ENCODE measurements at places on chromosomes 1 and 21. TPM values are rescaled to one million over a fixed set of nuclear protein-coding genes. Genes with fewer than 3 reads are reported as not detected.
A peak's percentile ranks its signal among the peaks of the same experiment; 100 is the strongest.

The DTL gene
- total RNA-seq = 23.6 TPM

The KPRP gene
- not detected for total RNA-seq

The UQCRHL gene
- 1.8 TPM for total RNA-seq

The DCDC2B gene
- not detected for total RNA-seq

The FCGR1A gene
- total RNA-seq = not detected

DNA sequence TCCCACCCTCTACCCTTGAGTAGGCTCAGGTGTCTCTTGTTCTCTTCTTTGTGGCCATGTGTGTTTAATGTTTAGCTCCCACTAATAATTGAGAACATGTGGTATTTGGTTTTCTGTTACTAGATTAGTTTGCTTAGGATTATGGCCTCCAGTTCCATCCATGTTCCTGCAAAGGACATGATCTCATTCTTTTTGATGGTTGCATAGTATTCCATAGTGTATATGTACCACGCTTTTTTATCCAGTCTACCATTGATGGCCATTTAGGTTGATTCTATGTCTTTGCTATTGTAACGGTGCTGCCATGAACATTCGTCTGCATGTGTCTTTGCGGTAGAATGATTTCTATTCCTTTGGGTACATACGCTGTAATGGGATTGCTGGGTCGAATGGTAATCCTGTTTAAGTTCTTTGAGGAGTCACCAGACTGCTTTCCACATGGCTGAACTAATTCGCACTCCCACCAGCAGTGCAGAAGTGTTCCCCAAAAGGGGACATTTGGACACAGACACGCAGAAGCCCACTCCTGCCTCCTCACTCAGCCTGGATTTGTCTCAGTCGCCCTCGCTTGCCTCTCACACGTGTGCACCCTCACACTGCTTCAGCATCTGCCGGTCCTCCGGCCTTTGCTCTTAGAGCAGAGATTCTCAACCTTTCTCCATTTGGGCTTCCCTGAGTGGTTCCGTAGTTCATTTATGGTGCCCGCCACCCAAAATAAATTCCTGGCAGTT lies 3.7 kb downstream of the MX2 start:
- no peaks in the 10 kb centered on the region for H3K27me3 ChIP-seq
- peaks cover 37% of the 10 kb centered on the region for H3K4me1 ChIP-seq
- H3K36me3 ChIP-seq = no peaks in the 10 kb centered on the region
- no peak overlapping the region for H3K4me3 ChIP-seq

- no peaks in the 10 kb centered on the region for H3K36me3 ChIP-seq
- H3K4me3 ChIP-seq = no peak overlapping the region
- no peak for DNase-seq
- H3K27ac ChIP-seq = no peak overlapping the region
Measured at GRCh38 chr1:12553963-12554362, 64.0 kb downstream of the DHRS3 start.

- H3K4me1 ChIP-seq = no peaks in the 10 kb centered on the region
- H3K36me3 ChIP-seq = no peaks in the 10 kb centered on the region
- no peak overlapping the region for H3K27ac ChIP-seq
- no peak overlapping the region for H3K4me3 ChIP-seq
- no peaks in the 10 kb centered on the region for H3K27me3 ChIP-seq
- no peak for DNase-seq
Measured at GRCh38 chr1:181791721-181792120, 269.8 kb downstream of the ZNF648 start.

DNA sequence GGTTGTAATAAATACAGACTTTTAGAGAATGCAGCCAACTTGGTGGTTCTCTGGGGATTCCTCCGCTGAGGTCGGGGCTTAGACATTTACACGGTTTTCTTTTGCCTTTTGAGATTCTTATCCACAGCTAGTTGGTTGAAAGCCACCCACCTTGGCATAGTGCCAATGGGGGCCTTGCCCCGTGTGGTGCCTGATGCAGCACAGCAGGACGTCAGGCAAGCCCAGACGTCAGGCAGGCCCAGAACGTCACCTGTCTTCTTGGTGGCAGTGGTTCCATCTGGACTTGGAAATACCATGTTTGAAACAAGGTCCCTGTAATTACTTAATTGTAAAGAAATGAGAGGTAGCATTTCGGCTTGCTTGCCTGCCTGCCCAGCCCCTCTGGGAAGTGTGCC lies 78.5 kb downstream of the GALNT2 start:
- 0 out of 2 replicates have a peak, but pooled peaks cover 4% of the 10 kb centered on the region for H3K4me1 ChIP-seq
- H3K27ac ChIP-seq = no peak overlapping the region
- no peak overlapping the region for H3K4me3 ChIP-seq
- H3K27me3 ChIP-seq = no peaks in the 10 kb centered on the region

- no peaks in the 10 kb centered on the region for H3K4me1 ChIP-seq
- H3K27ac ChIP-seq = no peak overlapping the region
- H3K27me3 ChIP-seq = no peaks in the 10 kb centered on the region
- DNase-seq = no peak
Measured at GRCh38 chr1:10968411-10968826, 44.0 kb upstream of the TARDBP start.

DNA sequence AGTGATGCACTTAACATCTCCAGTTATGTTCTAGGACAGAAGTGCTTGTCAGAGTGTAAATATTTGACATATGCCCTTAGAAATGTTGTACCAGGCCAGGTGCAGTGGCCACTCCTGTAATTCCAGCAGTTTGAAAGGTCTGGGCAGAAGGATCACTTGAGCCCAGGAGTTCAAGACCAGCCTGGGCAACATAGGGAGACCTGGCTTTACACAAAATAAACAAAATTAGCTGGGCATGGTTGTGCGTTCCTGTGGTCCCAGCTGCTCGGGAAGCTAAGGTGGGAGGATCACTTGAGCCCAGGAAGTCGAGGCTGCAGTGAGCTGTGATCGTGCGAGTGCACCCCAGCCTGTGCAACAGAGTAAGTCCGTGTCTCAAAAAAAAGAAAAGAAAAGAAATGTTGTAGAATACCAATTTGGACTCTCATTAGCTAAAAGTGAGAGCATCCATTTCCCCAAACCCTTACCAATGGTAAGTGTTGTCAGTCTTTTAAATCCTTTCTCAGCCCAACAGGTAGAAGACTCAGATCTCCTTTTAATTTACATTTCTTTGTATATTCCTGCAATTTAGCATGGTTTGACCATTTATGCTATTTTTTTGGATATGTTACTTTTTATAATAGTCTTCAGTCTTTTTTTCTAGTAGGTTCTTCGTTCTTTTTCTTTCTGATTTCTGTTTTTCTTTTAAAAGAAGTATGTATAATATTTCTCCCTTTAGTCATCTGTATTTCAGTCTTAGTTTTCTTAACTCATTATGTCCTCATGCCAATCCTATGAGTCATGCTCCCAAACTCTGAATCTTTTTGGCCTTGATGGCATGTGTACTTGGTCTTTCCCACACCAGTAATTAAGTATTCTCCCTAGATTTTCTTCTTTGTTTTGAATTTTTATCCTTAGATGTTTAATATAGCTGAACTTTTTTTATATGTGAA lies 74.4 kb downstream of the CAMTA1 start:
- H3K36me3 ChIP-seq = no peaks in the 10 kb centered on the region
- H3K4me1 ChIP-seq = peaks cover 7% of the 10 kb centered on the region
- H3K4me3 ChIP-seq = no peak overlapping the region
- peak overlapping the region; percentile 30 for H3K27ac ChIP-seq

GRCh38 chr1:192159781-192160180 lies 1.5 kb downstream of the RGS18 start:
- H3K4me3 ChIP-seq = no peak overlapping the region
- no peaks in the 10 kb centered on the region for H3K36me3 ChIP-seq
- no peak overlapping the region for H3K27ac ChIP-seq
- H3K4me1 ChIP-seq = no peaks in the 10 kb centered on the region
- DNase-seq = no peak
- no peaks in the 10 kb centered on the region for H3K27me3 ChIP-seq

DNA sequence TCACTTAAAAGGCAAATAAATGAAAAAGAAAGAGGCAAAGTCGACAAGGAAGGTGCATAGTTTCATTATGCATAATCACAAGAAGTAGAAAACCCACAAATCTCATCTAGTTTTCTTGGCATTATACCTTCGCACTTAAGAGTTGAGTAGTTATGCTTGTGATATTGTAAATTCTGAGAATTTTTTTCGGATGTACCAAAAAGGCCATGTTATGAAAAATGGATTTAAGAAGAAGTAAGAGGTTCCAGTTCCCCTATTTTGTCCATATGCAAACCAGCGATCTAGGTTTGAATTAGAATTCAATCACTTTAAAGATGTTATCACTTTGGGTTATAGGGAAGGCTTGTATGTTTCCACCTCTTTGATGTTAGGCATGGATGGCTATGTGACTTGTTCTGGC lies 7.9 kb upstream of the ERICH3 start:
- DNase-seq = no peak
- H3K36me3 ChIP-seq = no peaks in the 10 kb centered on the region
- no peaks in the 10 kb centered on the region for H3K27me3 ChIP-seq

GRCh38 chr1:205991237-205991636 lies 12.0 kb downstream of the RAB7B start:
- H3K27ac ChIP-seq = no peak overlapping the region
- no peak overlapping the region for H3K4me3 ChIP-seq
- H3K36me3 ChIP-seq = no peaks in the 10 kb centered on the region
- no peaks in the 10 kb centered on the region for H3K4me1 ChIP-seq

DNA sequence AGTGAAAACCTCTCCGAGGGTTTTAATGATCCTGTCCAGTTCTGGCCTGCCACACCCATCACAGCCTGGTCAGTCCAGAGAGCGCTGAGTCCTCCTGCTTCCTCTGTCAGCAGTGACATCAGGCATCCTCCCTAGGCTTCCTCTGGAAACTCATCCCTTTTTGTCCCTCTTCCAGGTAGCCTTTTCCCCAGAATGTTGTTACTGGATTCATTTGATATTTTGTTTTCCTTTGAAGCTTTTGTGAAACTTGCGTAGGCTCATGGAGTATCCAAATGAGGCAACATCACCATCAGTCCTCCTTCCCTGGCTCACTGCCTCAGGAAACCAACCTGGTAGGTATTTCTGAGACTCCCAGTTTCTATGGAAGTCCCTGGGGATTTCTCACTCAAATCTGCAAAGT lies 27.0 kb upstream of the IGSF3 start:
- H3K27me3 ChIP-seq = no peaks in the 10 kb centered on the region
- no peak overlapping the region for H3K4me3 ChIP-seq
- no peak for DNase-seq
- no peak overlapping the region for H3K27ac ChIP-seq

GRCh38 chr1:183685112-183685713 lies 32.1 kb upstream of the APOBEC4 start:
- H3K27ac ChIP-seq = no peak overlapping the region
- H3K36me3 ChIP-seq = no peaks in the 10 kb centered on the region
- H3K27me3 ChIP-seq = no peaks in the 10 kb centered on the region
- H3K4me1 ChIP-seq = peaks cover 9% of the 10 kb centered on the region

GRCh38 chr1:206738370-206739366 lies 31.9 kb upstream of the IL19 start:
- no peak overlapping the region for H3K4me3 ChIP-seq
- H3K36me3 ChIP-seq = no peaks in the 10 kb centered on the region
- DNase-seq = no peak
- no peak overlapping the region for H3K27ac ChIP-seq

DNA sequence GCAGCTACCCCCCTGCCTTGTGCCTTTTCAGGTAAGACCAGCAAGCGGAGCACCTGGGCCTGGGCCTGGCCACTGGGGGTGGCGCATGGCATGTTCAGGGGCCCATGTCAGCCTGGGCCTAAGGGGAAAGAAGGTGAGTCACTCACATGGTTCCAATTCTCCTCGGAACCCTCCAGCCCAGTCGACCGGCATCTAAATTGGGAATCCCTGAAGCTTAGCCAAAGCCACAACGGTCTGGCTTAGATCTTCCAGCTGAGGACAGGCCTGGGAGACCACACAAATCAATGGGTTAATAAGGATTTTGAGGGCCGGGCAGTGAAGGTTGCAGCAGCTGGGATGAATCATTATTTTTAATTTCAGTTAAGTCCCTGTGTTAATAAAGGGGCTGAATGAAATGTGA lies 145.1 kb upstream of the SMYD2 start:
- no peaks in the 10 kb centered on the region for H3K4me1 ChIP-seq
- no peak overlapping the region for H3K27ac ChIP-seq
- DNase-seq = no peak
- no peaks in the 10 kb centered on the region for H3K36me3 ChIP-seq
- no peaks in the 10 kb centered on the region for H3K27me3 ChIP-seq

- no peaks in the 10 kb centered on the region for H3K36me3 ChIP-seq
- H3K4me1 ChIP-seq = no peaks in the 10 kb centered on the region
- H3K4me3 ChIP-seq = no peak overlapping the region
- H3K27ac ChIP-seq = no peak overlapping the region
Measured at GRCh38 chr1:54109129-54110090, 43.4 kb downstream of the CDCP2 start.

DNA sequence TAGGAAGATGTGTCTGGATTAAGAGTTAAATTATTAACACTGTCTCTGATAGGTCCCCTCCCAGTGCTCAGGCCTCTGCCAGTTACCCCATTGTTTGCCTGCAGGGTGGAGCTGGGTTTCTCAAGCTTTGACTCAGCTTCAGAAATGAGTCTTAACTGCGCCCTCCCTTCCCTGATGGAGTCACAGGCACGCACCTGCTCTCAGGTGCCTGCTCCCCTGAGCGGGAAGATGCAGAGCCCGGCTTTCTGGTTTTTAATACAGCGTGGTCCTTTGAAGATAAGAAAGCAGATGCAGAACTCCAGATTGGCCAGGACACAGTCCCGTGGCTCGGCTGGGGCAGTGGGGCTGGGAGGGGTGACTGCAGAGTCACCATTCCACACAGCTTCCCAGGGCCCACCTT lies 3.2 kb upstream of the SPRR4 start:
- H3K27me3 ChIP-seq = peaks cover 1% of the 10 kb centered on the region
- H3K36me3 ChIP-seq = no peaks in the 10 kb centered on the region
- DNase-seq = no peak
- no peaks in the 10 kb centered on the region for H3K4me1 ChIP-seq
- H3K4me3 ChIP-seq = no peak overlapping the region

GRCh38 chr1:116943438-116943837 lies 33.7 kb downstream of the PTGFRN start:
- no peak for DNase-seq
- no peaks in the 10 kb centered on the region for H3K36me3 ChIP-seq
- no peak overlapping the region for H3K4me3 ChIP-seq
- H3K27me3 ChIP-seq = no peaks in the 10 kb centered on the region
- H3K4me1 ChIP-seq = no peaks in the 10 kb centered on the region
- no peak overlapping the region for H3K27ac ChIP-seq

- DNase-seq = peak; percentile 77
- H3K27me3 ChIP-seq = no peaks in the 10 kb centered on the region
- peak overlapping the region; percentile 97 for H3K27ac ChIP-seq
- no peak overlapping the region for H3K4me3 ChIP-seq
Measured at GRCh38 chr1:91736715-91737615, 149.0 kb downstream of the TGFBR3 start.

GRCh38 chr1:67264152-67264551 lies 43.5 kb upstream of the IL12RB2 start:
- no peaks in the 10 kb centered on the region for H3K4me1 ChIP-seq
- no peaks in the 10 kb centered on the region for H3K36me3 ChIP-seq
- H3K27me3 ChIP-seq = no peaks in the 10 kb centered on the region

DNA sequence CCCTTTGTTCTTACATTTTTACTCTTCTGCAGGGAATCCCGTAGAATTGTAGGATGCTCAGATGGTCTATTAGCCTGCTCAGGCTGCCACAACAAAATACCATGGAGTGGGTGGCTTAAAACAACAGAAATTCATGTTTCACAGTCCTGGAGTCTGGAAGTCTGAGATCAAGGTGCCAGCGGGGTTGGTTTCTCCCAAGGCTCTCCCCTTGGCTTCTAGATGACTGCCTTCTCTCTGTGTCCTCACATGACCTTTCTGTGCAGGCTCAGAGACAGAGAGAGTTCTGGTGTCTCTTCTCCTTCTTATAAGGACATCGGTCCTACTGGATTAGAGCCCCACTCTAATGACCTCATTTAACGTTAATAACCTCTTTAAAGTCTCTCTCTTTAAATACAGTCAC lies 41.7 kb downstream of the HUNK start:
- no peak for DNase-seq
- H3K27ac ChIP-seq = no peak overlapping the region
- peaks cover 46% of the 10 kb centered on the region for H3K4me1 ChIP-seq
- no peaks in the 10 kb centered on the region for H3K27me3 ChIP-seq
- H3K36me3 ChIP-seq = no peaks in the 10 kb centered on the region
